Activated CD4-positive, alpha-beta T cell treated with anti-CD3 and anti-CD28 coated beads, Interleukin-2, amount 50 U/mL, for 16 hours (primary cell): ENCODE measurements at places on chromosomes 1 and 21.

- DNase-seq, result no peak
Observed at GRCh38 chr1:31712630-31713029, 8.8 kb upstream of the COL16A1 start.

- peak; percentile 20 for DNase-seq
Observed at GRCh38 chr1:37765916-37766664, 1.2 kb upstream of the EPHA10 start.

DNA sequence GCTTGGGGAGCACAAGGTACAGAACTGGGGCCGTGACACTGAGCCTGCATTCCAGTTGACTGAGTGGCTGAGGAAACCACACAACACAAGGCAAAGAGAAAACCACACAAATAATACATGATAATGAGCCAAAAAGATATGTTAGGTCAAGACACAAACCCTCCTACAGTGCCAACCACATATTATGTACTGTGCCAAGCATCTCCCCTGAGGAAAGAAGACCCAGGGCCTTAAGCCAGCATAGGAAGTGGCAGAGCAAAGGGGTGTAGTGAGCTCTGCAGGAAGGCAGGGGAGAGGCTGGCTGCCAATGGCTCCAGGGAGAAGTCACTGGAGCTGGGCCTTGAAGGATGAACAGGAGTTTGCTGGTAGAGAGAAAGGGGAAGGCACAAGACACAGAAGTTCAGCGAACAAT, 28.2 kb downstream of the CTNNBIP1 start:
- DNase-seq, result no peak

GRCh38 chr1:205543351-205544301, 39.2 kb downstream of the CDK18 start:
- DNase-seq, result peak; percentile 58

DNA sequence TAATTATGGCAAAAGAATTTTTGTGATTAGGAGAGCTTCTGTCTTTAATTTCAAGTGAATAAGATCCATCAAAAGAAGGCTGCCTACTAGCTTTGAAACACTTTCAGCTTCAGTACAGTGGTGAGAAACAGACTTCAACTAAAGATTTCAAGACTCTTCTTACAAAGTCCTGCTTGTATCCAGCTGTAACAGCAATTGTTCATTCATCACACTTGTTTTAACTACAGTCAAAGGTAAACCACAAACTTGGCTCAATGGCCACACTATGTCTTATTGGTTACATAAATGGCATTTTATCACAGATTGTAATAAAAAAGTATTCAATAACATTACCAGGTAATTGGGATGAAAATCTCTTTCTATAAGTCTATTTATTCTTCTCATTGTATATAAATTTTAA, 59.2 kb downstream of the WARS2 start:
- no peak for DNase-seq

DNA sequence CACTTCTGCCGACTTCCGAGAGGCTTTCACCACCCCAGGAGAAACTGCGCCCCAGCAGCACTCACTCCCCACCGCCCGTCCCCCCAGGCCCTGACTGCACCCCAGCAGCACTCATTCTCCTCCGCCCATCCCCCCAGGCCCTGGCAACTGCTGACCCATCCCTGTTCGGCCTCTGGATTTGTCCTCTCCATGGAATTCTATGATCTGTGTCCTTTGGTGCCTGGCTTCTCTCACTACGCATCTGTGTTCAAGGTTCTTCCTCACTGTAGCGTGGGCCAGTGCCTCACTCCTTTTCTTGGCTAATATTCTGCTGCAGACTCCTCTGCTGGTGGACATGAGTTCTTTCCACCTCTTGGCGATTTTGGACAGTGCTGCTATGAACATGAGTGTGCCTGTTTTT, 121.8 kb upstream of the ARHGEF16 start:
- DNase-seq, result no peak

DNA sequence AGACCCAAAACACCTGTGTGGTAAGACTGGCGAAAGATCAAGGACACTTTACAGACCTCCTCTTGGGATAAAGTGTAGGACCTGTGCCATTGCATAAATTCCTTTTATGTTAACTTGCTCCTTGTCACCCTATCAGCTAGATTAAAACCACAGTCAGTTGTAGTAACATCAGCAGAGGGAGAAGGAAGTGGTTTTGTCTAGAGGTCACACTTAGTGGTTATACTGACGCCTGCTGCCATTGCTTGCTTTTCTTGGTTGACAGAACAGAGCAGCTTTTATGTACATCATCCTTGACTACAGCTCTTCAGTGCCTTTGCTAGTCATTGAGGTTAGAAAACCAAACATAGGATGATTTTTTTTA, 101.4 kb downstream of the PBX1 start:
- peak; percentile 35 for DNase-seq

GRCh38 chr1:161506336-161507223, 1.3 kb downstream of the FCGR2A start:
- DNase-seq, result no peak

- DNase-seq, result no peak
Observed at GRCh38 chr1:204240233-204240632, 26.4 kb upstream of the GOLT1A start.

GRCh38 chr1:45621895-45622523, 1.8 kb downstream of the CCDC17 start:
- no peak for DNase-seq
